ENCODE measurements at places on chromosomes 1 and 21.
A peak's percentile ranks its signal among the peaks of the same experiment; 100 is the strongest.

DNA sequence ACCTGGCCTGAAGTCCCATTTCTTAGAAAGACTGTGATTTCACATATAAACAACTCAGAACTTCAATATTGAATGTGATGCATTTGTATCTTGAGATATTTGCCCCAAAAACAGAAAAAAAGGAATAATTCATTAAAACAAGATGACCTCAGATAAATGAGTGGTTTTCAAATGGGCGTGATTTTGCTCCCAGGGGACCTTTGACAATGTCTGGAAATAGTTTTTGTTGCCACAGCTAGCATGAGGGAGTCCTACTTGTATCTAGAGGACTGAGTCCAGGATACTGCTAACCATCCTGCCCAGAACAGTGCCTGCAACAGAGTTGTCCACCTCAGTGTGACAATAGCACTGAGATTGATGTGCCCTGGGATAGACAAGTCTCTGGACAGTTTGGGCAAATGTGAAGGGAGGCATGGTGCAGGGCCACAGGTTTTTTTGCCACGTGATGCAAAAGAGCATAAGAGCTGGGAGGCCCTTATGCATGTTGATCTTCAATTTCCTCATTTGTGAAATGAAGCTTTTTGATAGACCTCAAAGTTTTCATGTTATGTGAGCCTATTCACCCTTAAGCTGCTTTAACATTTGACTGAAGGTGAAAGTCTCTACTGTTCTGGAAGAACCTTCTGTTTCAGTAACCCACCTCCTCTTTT is 46.2 kb downstream of the MAP3K7CL start:
- no peaks in the 10 kb centered on the region for H3K27me3 ChIP-seq
- no peak overlapping the region for H3K27ac ChIP-seq
- no peak for DNase-seq
- H3K4me3 ChIP-seq, result no peak overlapping the region
- no peaks in the 10 kb centered on the region for H3K4me1 ChIP-seq

- no peak for DNase-seq
- H3K27ac ChIP-seq, result no peak overlapping the region
- H3K4me1 ChIP-seq, result peaks cover 14% of the 10 kb centered on the region
- no peak overlapping the region for H3K4me3 ChIP-seq
- no peaks in the 10 kb centered on the region for H3K36me3 ChIP-seq
Measured at GRCh38 chr1:46549697-46550681, 1.5 kb downstream of the KNCN start.

DNA sequence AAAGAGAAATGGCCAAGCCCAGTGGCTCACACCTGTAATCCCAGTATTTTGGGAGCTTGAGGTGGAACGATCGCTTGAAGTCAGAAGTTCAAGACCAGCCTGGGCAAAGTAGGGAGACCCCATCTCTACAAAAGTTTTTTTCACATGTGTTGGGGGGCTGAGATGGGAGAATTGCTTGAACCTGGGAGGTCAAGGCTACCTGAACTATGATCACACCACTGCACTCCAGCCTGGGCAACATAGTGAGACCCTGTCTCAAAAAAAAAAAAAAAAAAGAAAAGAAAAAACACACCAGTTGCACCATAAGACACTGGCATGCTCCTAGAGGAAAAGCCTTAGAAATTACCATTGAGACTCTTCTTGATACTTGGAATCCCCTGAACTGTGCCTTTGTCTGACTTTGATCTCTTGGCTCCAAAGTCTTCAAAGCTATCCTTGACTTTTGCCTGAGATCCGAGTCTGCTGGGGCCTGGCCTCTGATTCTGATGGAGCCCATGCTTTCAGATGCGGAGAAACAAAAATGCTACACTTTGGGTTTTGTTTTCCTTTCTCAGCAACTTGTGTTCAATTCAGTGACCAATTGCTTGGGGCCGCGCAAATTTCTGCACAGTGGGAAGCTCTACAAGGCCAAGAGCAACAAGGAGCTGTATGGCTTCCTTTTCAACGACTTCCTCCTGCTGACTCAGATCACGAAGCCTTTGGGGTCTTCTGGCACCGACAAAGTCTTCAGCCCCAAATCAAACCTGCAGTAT is 33.7 kb downstream of the ATP5PO start:
- no peaks in the 10 kb centered on the region for H3K27me3 ChIP-seq
- no peak for DNase-seq
- no peaks in the 10 kb centered on the region for H3K36me3 ChIP-seq

DNA sequence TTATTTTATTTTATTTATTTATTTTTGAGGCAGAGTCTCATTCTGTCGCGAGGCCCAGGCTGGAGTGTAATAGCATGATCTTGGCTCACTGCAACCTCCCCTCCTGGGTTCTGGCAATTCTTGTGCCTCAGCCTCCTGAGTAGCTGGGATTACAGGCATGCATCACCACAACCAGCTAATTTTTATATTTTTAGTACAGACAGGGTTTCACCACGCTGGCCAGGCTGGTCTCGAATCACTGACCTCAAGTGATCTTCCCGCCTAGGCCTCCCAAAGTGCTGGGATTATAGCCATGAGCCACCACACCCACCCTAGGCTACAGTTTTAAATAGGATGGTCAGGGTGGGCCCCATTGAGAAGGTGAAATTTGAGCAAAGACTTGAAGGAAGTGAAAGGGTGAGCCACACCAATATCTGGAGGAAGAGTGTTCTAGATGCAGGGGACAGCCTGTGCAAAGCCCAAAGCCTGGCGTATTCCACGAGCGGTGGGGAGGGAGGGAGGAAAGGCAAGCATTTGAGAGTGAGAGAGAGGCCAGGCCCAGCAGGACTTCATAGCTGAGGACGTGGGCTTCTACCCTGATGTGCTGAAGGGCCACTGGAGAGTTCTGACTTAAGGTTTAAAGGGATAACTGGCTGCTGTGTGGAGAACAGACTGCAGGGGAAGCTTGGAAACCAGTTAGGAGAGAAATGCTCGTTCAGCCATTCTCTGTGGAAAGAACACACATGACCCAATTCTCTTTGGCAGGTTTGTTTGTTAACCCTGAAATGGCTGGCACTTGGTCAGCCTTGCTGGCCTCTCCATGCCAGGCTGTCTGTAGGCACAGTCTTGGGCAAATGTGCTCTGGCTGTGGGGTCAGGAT is 62.6 kb upstream of the FAM20B start:
- H3K27me3 ChIP-seq, result no peaks in the 10 kb centered on the region
- no peak overlapping the region for H3K27ac ChIP-seq
- no peak overlapping the region for H3K4me3 ChIP-seq
- no peaks in the 10 kb centered on the region for H3K36me3 ChIP-seq
- DNase-seq, result no peak
- no peaks in the 10 kb centered on the region for H3K4me1 ChIP-seq

DNA sequence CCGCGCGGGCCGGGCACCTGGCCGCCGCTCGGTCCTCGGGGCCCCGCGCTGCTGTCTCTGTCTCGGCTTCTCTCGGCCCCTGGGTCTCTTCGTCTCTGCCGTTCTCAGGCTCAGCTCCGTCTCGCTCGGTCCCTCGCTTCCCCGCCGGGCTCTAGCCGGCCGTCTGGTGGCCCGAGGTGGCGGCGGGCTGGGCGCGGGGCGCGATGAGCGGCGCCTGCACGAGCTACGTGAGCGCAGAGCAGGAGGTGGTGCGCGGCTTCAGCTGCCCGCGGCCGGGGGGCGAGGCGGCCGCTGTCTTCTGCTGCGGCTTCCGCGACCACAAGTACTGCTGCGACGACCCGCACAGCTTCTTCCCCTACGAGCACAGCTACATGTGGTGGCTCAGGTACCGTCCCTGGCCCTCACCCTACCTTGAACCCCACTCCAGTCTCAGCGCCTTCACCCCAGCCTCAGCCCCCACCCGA is 355 bp downstream of the SHISAL2A start:
- H3K27ac ChIP-seq, result no peak overlapping the region
- DNase-seq, result peak; percentile 73
- no peaks in the 10 kb centered on the region for H3K36me3 ChIP-seq
- peak overlapping the region; percentile 29 for H3K4me3 ChIP-seq
- peaks cover 8% of the 10 kb centered on the region for H3K4me1 ChIP-seq

- no peak overlapping the region for H3K4me3 ChIP-seq
- no peaks in the 10 kb centered on the region for H3K36me3 ChIP-seq
- DNase-seq, result no peak
- no peak overlapping the region for H3K27ac ChIP-seq
- H3K4me1 ChIP-seq, result peaks cover 5% of the 10 kb centered on the region
- H3K27me3 ChIP-seq, result no peaks in the 10 kb centered on the region
Measured at GRCh38 chr1:182405578-182405977, 5.1 kb upstream of the TEDDM1 start.

- DNase-seq, result no peak
- H3K4me3 ChIP-seq, result no peak overlapping the region
- H3K27me3 ChIP-seq, result no peaks in the 10 kb centered on the region
Measured at GRCh38 chr1:166601650-166602278, 237.5 kb upstream of the POGK start.

DNA sequence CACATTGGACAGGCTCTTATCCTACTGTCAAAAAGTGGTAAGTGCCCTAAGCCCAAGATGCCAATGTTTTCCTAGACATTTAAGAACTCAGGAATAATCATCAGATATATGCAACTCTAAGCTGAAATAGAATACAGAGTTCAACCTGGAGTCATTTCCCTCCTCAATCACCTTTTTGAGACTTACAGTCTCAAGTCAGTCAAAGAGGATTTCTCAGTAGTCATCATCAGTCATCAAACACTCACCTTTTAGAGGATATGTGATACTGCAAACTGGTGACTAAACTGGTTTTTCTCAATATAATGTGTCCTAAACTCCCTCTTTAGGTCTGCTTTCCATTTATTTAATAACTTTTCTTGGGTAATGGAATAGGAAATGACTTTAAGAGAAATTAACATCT is 145.3 kb upstream of the ADAMTS5 start:
- H3K4me1 ChIP-seq, result no peaks in the 10 kb centered on the region
- H3K4me3 ChIP-seq, result no peak overlapping the region
- no peaks in the 10 kb centered on the region for H3K27me3 ChIP-seq
- no peak overlapping the region for H3K27ac ChIP-seq

GRCh38 chr1:15251857-15252835 is 5.1 kb downstream of the FHAD1 start:
- H3K27ac ChIP-seq, result no peak overlapping the region
- H3K36me3 ChIP-seq, result no peaks in the 10 kb centered on the region
- H3K4me3 ChIP-seq, result no peak overlapping the region
- H3K4me1 ChIP-seq, result no peaks in the 10 kb centered on the region

DNA sequence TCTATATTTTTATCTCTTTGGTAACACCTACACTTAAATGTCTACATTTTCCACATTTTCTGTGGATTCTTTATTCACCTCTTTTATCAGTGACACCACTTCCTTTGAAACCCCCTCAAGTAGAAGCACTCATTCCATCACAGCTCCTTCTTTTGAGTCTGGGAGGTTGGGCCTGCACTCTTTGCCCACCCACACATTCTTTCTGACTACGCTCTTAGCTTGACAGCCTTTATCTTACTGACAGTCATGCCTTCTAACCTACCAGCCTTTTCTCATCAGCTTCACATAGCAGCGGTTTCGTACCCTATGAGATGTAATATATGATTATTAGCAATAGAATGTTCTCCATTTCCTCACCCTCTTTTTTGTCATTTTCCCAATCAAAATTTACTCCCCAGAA is 151.9 kb downstream of the TNFSF18 start:
- no peak overlapping the region for H3K4me3 ChIP-seq
- H3K36me3 ChIP-seq, result no peaks in the 10 kb centered on the region
- DNase-seq, result no peak

DNA sequence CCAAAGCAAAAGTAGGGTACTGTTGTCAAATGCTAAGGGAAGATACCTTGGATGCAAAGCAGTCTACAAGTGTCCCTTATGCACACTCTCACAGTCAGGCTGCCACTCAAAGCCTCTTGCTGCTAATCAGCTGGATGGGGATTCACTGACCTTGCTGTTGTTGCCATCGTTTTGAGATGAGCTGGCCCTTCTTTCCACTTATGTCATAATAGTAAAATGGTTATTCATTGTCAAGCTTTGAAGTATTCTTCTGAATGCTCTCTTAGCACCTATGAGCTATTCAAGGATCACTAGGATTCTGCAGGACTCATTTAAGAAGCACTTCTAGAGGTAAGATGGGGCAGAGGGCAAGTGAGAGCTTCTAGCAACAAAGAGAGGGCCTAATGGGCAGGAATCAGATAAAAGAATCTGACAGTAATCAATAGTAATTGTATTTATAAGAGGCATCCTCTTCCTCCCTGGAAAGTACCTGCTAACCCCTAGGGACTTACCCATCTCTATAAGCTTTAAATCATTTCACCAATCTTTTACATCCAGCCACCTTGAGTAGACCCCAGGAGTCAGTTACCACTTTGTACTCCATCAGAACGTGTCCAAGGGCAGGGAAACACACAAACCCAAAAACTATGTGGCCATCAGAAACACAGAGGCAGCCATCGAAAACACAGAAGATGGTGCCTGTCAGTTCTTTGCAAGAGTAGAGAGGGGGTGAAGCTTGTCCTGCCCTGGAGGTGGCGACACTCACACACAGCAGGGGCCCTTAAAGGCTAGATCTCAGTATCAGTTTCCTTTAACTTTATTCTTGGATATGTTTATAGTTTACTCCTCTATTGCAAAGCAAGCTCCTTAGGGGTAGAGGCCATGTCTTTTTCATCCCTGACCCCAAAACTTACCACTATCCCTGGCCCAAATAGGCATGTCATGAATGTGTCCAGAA is 103.7 kb upstream of the NFIA start:
- H3K27me3 ChIP-seq, result no peaks in the 10 kb centered on the region
- no peak overlapping the region for H3K4me3 ChIP-seq
- DNase-seq, result no peak
- peaks cover 4% of the 10 kb centered on the region for H3K4me1 ChIP-seq
- no peak overlapping the region for H3K27ac ChIP-seq
- H3K36me3 ChIP-seq, result no peaks in the 10 kb centered on the region

DNA sequence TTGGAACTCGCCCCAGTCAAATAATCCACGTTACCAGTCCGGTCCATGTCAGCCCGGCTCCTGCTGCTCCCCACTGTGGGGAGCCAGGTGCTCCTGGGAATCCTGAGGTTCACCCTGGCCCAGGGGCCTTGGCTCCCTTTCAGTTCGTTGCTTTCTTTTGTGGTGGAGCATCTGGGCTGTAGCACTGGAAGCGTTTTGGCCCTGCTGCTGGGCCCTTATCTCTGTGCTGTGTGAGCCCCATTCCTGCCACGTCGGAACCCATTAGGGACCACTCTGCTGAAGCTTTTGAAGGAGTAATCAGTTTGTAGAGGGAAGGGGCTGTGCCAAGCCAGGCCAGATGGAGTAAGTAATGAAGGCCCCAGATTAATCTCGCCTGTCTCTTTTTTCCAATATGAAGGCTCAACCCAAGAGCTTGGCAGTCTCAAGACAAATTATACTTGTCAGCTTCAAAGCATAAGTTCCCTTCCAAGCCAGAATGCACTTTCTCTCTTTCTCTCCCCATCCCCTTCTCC is 82.3 kb downstream of the PGM1 start:
- 0 out of 2 replicates have a peak, but pooled peaks cover 2% of the 10 kb centered on the region for H3K27me3 ChIP-seq
- H3K4me3 ChIP-seq, result no peak overlapping the region
- H3K36me3 ChIP-seq, result no peaks in the 10 kb centered on the region
- no peak for DNase-seq
- no peaks in the 10 kb centered on the region for H3K4me1 ChIP-seq
